ENCODE measurements at places on chromosomes 12 and 14. TPM values are rescaled to one million over a fixed set of nuclear protein-coding genes. Genes with fewer than 3 reads are reported as not detected.

The FGF6 gene
- 1.3 TPM for total RNA-seq

The LUM gene
- total RNA-seq: 49.0 TPM

The FAM186B gene
- 0.47 TPM for total RNA-seq

The PPP2R3C gene
- 26.6 TPM for total RNA-seq

The CLEC4D gene
- 1.8 TPM for total RNA-seq

The PDZRN4 gene
- total RNA-seq: 3.4 TPM

The IFNG-AS1 gene
- 0.70 TPM for total RNA-seq

The SMOC1 gene
- 3.9 TPM for total RNA-seq

The CD4 gene
- 18.3 TPM for total RNA-seq

The IAPP gene
- not detected for total RNA-seq

The RIPK3 gene
- total RNA-seq: 4.3 TPM

The FERMT2 gene
- total RNA-seq: 147 TPM
